ENCODE measurements at places on chromosomes 7 and 10.

GRCh38 chr10:79979976-79980687 lies 31.2 kb upstream of the SFTPD start:
- no peak for DNase-seq

DNA sequence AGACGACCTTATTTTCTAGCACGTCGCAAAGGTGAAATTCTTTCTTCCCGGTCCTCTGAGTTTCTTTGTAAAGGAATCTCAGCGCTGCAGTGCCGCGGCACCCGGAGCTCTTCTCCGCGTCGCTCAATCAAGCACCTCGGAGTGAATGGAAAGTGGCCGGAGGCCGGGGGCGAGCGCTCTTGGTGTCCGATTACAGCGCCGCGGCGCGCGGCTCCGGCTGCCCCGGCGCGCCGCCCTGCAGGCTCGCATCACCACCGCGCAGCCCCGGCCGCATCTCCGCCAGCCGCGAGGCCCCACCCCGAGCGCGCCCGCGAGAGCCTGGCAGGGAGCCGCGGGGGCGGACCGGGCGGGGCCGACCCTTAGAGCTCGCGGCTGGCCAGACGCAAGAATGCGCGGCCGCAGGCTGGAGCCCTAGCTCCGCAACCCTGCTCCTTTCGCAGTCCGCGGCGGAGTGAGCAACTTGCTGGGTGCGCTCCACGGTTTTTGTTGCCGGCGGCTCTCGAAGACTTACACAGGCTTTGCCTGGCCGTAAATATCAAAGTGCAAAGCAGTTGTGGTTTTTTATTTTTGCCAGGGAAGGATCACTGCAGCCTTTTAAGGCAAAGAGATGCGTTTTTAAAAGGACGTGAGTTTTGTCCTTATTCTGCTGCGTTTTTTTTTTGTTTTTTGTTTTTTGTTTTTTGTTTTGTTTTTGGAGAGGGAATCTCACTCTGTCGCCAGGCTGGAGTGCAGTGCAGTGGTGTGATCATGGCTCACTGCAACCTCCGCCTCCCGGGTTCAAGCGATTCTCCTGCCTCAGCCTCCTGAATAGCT lies at the start of gene SEMA3C:
Gene SEMA3C (minus strand): TSS at position 143 of the 813 bp plus-strand sequence. CDS start 2,270 bp downstream, outside the sequence.
- DNase-seq, result peak; percentile 90

- DNase-seq, result no peak
Observed at GRCh38 chr10:70908406-70909296, 20.3 kb upstream of the PCBD1 start.

- DNase-seq, result peak; percentile 62
Observed at GRCh38 chr10:77909749-77910375, 16.7 kb downstream of the DLG5 start.

- DNase-seq, result no peak
Observed at GRCh38 chr10:101568054-101568745, 19.9 kb downstream of the POLL start.

GRCh38 chr7:108004220-108005142 lies 1.5 kb upstream of the LAMB1 start:
- DNase-seq, result peak; percentile 99

GRCh38 chr10:69338547-69339450 lies 60.5 kb downstream of the HK1 start:
- DNase-seq, result no peak

DNA sequence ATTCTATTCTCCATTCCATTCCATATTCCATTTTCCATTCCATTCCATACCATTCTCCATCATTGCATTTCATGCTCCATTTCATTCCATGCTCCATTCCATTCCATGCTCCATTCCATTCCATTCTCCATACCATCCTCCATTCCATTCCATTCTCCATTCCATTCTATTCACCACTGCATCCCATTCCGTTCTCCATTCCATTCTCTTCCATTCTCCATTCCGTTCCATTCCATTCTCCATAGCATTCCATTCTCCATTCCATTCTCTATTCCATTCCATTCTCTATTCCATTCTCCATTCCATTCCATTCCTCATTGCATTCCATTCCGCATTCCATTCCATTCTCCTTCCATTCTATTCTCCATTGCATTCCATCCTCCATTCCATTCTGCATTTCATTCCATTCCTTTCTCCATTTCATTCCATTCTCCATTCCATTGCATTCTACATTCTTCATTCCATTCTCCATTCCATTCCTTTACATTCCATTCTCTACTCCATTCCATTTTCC lies 84.0 kb downstream of the NSUN6 start:
- DNase-seq, result no peak

DNA sequence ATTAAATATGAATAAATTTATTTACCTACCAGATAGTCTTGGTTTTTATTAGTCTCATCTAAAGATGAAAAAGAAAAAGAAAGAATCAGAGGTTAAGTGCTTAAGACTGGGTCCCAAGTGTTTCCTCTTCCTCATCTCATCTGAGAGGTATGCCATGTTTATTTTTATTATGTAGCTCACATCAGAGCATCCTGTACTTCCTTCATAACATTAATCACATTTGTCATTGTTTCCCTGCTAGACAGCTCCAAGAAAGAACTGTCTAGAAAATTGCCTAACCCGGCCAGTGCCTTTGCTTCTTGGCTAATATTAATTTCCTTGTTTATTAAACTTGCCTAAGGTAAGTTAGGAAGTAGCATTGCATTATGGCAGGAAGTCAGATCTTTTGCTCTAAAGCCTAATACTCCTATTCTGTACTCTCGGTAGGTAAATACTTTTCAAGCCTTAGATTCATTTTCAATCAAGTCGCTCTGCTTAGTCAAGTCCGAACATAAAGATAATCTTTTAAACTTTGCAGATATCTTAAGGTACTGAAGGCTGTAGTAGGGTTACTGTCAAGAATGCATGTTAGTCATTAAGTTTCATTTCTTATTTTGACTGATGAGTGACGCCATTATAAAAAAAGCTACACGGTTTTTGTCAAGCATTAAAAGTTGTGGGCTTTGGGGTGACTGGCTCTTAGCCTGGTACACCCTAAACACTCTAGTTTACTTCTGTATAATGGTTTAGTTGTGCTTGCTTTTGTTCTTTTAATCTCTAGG lies 47.4 kb downstream of the ZMYND11 start:
- no peak for DNase-seq

- no peak for DNase-seq
Observed at GRCh38 chr7:123746055-123746454, 2.7 kb downstream of the WASL start.

DNA sequence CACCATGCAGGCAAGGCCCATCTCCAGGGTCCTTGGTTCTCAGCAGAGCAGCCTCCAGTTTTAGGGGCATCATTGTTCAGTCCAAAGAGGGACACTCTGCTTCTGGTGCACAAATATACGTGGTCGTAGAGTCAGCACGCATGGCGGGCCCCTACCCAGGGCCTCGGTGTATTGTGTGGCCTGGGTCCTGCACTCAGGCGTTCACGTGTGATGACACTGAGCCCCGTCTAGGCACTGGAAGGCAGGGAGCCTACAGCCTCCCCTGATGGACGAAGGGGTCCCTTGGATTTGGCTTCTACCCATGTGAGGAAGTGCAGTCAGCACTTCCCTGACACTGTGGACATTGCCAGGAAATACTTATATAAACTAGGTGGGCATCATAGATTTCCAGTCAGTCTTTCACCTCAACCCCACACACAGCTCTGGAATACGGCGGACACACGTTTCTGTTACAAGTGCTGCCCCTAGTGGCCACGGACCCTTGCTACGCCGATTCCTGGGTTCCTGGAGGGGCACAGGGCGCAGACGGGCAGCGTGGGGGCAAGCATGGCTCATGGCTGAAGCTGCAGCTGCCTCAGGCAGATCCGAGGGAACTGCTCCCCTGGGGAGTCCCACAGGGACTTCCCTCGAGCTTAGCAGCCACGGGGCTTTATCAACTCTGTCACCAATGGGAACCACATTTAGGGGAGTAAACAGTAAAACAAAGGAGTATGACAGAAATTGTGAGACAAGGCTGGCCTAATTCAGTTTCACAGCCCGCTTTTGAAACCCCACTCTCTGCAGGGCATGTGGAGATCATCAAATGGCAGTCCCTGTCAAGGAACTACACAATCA lies 25.4 kb downstream of the AIFM2 start:
- DNase-seq, result no peak

GRCh38 chr7:47982610-47983009 lies 3.2 kb upstream of the HUS1 start:
- DNase-seq, result no peak

DNA sequence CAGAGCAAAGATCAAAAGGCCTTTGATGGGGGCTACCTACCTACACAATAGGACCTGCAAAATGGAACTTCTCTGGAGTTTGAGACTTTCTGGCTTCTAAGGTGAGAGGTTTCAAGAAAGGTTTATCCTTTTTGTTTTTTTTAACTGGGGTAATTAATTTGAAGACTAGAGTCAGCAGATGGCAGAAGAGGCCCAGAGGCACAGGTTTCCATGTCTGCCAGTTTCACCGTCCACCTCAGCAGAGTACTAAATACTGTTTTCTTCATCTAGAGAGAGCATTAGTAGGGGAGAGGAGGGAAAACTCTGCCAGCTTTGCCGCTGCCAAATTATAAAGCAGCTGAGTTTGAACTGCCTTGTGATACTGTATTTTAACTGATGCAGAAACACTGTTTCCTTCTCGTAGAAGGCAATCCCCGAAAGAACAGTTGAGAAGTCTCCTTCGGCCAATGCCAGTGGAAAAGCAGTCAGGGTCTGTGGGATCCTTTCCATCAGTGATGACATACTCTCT lies 138.7 kb downstream of the SLC25A13 start:
- DNase-seq, result no peak

- DNase-seq, result no peak
Observed at GRCh38 chr7:1466524-1467271, 7.4 kb upstream of the MICALL2 start.

DNA sequence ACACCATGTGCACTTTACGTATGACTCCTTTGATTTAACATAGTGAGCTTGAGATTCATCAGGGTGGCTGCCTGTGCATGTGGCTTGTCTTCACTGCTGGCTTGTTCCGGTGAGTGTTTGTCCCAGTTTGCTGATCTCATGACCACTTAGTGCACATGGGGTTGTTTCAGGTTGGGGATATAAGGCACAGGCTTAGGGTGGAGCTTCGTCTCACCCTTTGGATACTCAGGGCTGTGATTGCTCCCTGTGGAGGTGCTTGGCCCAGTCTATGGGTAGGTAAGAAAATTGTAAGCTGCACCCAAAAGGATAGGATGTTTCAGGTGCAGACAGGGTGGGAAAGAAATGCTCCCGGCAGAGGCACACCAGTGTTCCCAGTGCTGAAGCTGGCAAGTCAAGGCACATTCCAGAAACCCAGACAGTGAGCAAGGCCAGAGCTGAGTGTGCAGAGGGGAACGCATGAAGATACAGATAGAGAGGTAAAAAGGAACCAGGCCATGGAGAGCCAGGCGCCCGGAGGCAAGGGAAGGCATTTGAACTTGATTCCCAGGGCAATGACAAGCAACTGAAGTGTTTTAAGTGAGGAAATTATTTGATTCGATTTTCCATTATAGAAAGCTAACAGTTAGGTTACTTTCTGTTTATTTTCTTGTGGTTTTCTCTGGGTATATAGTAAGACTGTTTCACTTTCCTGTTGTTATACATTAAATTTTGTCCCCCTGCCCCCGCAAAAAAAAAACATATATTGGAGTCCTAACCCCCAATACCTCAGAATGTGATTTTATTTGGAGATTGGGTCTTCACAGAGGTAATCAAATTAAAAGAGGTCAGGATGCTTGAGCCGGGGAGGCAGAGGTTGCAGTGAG lies 289.8 kb upstream of the KLF6 start:
- DNase-seq, result no peak

GRCh38 chr10:107585630-107586029 lies 421.1 kb upstream of the SORCS1 start:
- DNase-seq, result no peak
